ENCODE measurements at places on chromosomes 3 and 15.
A peak's percentile ranks its signal among the peaks of the same experiment; 100 is the strongest.

DNA sequence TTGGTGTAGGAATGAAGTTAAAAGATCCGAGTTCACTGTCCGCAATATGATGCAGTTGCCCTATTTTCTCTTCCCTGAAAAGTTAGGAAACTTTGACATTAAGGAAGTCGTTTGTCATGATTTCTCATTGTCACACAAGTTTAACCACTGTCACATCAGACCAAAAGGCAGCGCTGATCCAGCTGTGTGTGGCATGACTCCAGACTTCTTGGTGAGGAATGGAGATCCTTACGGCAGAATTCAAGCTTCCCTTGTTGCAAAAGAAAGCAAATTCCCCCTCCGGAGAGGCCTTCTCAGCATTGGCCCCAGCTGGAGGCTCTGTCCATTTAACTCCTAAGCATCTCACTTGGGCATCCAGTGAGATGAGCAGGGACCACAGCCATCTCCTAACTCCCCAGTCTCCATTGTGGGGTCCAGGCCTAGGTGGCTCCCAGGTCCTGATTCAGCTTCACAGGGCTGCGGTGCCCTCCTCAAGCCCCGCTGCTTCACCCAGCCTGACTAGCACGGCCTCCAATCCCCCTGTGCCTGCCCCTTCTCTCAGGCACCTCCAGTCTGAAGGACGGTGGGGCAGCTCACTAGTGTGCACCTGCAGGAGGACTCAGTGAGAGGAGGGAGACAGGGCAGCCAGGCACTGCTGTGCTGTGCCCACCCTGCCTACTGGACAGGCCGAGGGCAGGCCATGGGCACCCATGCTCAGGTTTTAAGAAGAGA is 159.5 kb downstream of the CHSY1 start:
- no peak for DNase-seq

DNA sequence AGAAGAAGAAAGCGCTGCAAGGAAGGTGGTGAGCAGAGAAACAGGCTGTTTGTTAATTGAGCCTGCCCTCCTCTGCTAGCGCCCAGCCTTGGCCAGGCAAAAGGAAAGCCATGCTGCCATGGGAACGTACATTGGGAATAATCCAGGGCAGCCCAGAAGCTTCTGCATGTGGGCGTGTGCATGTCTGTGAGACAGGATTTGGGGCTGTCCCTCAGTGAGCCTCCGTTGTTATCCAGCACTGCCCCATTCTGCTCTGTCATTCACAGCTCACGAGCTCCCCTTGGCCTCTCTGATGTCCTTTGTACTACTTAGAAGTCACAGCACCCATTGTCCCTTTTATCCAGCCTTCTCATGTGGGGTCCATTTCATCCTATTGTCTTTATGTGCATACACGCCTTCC is 239.1 kb upstream of the ROPN1 start:
- DNase-seq, result no peak

- DNase-seq, result no peak
Measured at GRCh38 chr15:73632670-73633058, 525 bp downstream of the NPTN start.

- DNase-seq, result no peak
Measured at GRCh38 chr3:143222505-143222904, 102.9 kb downstream of the CHST2 start.

- DNase-seq, result no peak
Measured at GRCh38 chr15:63234451-63234870, 42.9 kb upstream of the APH1B start.

- no peak for DNase-seq
Measured at GRCh38 chr15:65300924-65301441, 3.5 kb upstream of the RNU5B-1 start.

- no peak for DNase-seq
Measured at GRCh38 chr15:95598251-95598855, 732.1 kb upstream of the NR2F2 start.

DNA sequence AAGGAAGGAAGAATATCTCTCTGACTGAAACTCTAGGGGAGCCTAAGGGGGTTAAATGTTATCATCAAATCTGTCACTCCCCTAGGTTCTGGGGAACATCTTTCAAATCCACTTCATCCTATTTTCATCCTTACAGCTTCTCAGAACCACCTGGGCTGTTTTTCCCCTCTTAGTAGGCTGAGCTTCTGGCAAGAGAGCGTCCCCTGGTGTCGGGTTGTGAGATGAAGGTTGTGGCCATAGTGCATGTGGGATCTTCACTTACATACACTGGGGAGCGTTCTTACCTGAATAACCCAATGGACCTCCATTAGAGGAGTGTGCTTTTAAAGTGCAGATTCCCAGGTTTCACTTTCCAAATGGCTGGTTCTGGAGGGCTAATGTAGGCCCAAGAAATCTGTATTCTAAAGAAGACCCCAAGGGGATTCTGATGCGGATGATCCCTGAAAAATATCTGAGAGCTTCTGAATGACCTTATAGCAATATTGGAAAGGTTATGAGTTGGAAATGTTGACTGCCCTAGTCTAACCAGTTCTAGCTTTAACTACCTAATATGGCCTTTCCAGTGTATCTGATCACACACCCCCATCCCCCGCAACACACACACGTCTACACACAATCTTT is 663.7 kb downstream of the AGBL1 start:
- peak; percentile 42 for DNase-seq

DNA sequence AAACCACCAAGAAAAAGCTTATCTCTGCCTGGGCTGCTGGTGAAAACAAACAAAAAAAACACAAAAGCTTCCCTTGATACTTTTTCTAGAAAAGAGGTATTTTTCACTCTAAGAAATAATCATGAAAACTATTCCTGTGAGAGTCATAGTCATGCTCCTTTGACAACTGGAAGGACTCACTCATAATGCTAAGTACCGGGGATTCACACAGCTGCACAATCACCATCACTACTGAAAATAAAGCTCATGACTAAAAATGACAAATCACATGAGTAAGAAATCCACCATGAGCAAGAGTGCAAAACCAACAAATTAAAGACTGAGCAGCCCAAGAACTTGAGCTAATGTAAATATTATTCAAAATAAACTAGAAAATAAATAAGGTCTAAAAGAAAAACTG is 10.6 kb upstream of the POU1F1 start:
- no peak for DNase-seq

DNA sequence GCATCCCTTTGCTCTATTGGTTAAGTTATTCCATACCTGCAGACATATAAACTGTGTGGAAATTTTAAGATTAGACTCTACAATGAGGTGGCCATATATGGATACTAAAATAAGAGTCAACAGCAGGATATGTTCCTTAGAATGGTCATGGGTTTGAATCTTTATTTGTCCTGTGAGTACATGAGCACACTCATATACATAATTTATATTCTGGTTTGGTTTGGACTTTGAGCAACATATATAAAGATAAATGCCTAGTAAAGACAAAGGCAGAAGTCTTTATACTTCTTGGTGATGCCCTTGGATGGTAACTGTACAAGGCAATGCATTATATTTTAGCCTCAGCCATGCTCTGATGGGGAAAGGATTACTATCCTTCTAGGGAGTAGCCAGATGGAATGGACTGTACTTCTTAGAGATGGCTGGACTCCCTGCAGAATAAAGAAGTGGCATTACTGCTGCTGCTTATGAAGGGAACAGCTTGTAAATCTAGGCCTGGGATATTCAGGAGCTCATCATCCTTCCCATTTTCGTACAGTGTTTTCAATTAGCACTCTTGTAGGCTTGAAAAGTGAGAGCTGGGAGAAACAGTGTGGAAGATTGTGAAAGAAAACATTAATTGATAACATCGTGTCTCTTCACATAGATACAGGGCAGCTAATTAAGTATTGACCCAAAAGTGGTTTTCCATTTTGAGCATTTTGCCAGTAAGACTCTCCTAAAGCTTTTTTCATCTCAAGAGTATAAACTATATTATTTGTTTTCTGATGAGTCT is 60.4 kb downstream of the HMG20A start:
- DNase-seq, result no peak

Measured in activated naive CD8-positive, alpha-beta T cell treated with anti-CD3 and anti-CD28 coated beads for 36 hours (primary cell).